IMR-90 (cell line): ENCODE measurements at places on chromosomes 16 and 17. TPM values are rescaled to one million over a fixed set of nuclear protein-coding genes. Genes with fewer than 3 reads are reported as not detected.
A peak's percentile ranks its signal among the peaks of the same experiment; 100 is the strongest.

DNA sequence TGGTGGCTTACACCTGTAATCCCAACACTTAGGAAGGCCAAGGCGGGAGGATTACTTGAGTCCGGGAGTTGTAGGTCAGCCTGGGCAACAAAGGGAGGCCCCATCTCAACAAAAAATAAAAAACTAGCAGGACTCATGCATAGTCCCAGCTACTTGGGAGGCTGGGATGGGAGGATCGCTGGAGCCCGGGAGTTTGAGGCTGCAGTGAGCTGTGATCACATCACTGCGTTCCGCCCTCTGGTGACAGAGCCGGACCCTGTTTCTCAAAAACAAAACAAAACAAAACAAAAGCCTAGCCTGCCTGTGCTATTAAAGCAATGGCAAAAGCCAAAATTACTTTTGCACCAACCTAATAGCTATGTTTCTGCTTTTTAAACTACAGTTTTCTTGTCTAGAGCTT is 1.5 kb downstream of the FCSK start:
- H3K36me3 ChIP-seq, result no peaks in the 10 kb centered on the region
- H3K27me3 ChIP-seq, result no peaks in the 10 kb centered on the region
- no peak for DNase-seq
- H3K27ac ChIP-seq, result no peak overlapping the region
- no peak overlapping the region for H3K4me3 ChIP-seq

- H3K4me3 ChIP-seq, result no peak overlapping the region
- H3K27ac ChIP-seq, result no peak overlapping the region
- no peak for DNase-seq
- H3K4me1 ChIP-seq, result no peaks in the 10 kb centered on the region
Measured at GRCh38 chr16:51450909-51451308, 299.8 kb upstream of the SALL1 start.

DNA sequence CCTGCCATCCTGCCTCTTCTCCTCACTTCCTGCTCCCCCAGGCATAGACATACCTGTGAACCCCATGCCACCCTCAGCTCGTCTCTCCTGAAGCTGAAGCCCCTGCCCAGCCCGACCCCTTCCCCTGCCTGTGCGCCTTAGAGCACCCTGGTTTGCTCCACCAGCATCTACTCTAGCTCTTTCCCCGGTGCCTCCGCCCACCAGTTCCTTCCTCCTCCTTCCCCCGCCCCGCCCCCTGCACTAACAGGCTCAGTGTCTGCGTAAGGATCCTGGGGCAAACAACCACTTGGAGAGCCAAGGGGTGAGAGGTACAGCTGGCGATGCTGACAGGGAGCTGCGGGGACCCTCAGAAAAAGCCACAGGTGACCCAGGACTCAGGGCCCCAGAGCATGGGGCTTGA is 1.9 kb downstream of the GPR142 start:
- no peak for DNase-seq
- H3K36me3 ChIP-seq, result no peaks in the 10 kb centered on the region
- no peaks in the 10 kb centered on the region for H3K27me3 ChIP-seq
- H3K27ac ChIP-seq, result no peak overlapping the region

- peaks cover 18% of the 10 kb centered on the region for H3K4me1 ChIP-seq
- H3K27ac ChIP-seq, result no peak overlapping the region
- DNase-seq, result no peak
- no peak overlapping the region for H3K4me3 ChIP-seq
- no peaks in the 10 kb centered on the region for H3K27me3 ChIP-seq
Measured at GRCh38 chr17:80799538-80800480, 191.8 kb upstream of the CHMP6 start.

GRCh38 chr16:2912330-2913199 is 834 bp downstream of the FLYWCH1 start:
- peak; percentile 73 for DNase-seq
- peak overlapping the region; percentile 62 for H3K27ac ChIP-seq
- peaks cover 6% of the 10 kb centered on the region for H3K4me1 ChIP-seq
- peaks cover 12% of the 10 kb centered on the region for H3K36me3 ChIP-seq
- H3K27me3 ChIP-seq, result no peaks in the 10 kb centered on the region

DNA sequence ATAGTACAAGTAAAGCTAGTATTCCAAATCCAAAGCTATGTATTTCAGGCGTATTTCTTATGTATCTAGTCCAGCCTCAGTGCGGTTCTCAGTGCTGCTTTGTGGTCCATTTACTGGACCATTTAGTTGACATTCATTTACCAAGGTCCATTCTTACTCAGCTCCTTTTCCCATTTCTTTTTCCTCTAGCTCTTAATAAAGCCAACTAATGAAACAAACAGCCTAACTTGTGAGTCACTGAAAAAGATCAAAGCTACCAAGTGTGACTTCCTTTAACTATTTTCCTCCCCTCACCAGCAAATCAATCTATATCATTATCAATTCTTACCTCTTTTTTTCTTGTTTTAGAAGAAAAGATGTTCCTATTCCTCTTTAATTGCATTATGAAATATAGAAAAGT is 64.0 kb downstream of the CYB561 start:
- H3K4me1 ChIP-seq, result peaks cover 8% of the 10 kb centered on the region; the same call in 1 of the 2 replicates
- H3K27me3 ChIP-seq, result no peaks in the 10 kb centered on the region
- peaks cover 5% of the 10 kb centered on the region; the same call in 1 of the 2 replicates for H3K36me3 ChIP-seq
- no peak for DNase-seq

DNA sequence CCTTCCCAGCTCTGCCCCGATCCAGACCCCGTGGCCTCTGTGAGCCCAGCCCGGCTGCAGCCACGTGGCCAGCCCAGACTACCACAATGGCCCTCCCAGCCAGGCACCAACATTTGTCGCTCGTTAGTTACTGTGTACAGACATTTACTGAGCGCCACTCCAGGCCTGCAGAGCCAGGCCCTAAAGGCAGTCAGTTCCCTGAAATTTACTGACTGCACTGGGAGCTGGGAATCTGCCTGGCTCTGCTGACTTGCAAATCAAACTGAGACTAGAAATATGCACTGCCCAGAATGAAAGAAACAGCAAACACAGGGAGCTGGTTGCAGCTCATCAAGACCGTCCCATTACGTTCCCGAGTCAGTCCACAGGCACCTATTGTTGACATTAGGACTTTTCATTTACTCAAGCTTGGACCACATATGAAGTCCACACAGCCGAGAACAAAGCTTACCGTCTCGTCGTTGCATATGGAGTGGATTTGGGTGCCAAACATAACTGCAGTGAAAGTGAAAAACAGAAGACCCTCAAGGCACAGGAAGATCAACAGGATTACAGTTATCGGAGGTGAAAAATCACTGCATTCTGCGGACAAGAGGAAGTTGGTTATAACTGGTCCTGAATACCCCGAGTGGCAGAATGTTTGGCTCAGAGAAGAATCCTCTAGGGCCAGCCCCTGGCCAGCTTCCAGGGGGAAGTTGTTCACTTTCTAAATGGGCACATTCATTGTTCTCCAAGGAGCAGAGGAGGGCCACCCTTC is 34.5 kb downstream of the ZDHHC7 start:
- H3K36me3 ChIP-seq, result peaks cover 50% of the 10 kb centered on the region
- DNase-seq, result no peak
- no peaks in the 10 kb centered on the region for H3K27me3 ChIP-seq
- H3K4me3 ChIP-seq, result no peak overlapping the region

- no peak overlapping the region for H3K27ac ChIP-seq
- H3K27me3 ChIP-seq, result peaks cover 2% of the 10 kb centered on the region; the same call in 1 of the 2 replicates
- no peak overlapping the region for H3K4me3 ChIP-seq
- DNase-seq, result no peak
Measured at GRCh38 chr17:7426203-7426863, 917 bp downstream of the SPEM2 start.

GRCh38 chr17:17424552-17424951 is 52.2 kb upstream of the MED9 start:
- no peak for DNase-seq
- peaks cover 2% of the 10 kb centered on the region; the same call in 1 of the 2 replicates for H3K4me1 ChIP-seq
- no peaks in the 10 kb centered on the region for H3K36me3 ChIP-seq
- peaks cover 3% of the 10 kb centered on the region; the same call in 1 of the 2 replicates for H3K27me3 ChIP-seq

DNA sequence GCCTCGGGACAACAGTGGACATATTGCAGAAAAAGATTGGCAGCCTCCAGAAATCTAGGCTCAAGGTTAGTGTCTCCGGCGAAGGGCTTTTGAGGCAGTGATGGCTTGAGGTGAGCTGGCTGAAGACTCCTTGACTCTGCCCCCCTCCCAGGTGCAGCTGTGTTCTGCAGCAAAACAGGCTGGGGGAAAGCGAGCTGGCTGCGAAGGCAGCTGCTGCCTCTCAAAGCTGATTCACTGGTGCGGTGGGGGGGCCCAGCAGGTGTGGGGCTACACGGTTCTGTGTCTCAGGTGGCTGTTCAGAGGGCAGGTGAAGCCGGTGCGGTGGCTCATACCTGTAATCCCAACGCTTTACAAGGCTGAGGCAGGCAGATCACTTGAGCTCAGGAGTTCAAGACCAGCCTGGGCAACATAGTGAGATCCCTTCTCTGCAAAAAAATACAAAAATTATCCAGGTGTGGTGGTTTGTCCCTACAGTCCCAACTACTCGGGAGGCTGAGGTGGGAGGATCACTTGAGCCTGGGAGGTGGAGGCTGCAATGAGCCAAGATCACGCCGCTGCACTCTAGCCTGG is 22.9 kb downstream of the C16orf96 start:
- H3K4me3 ChIP-seq, result no peak overlapping the region
- H3K27ac ChIP-seq, result no peak overlapping the region
- no peaks in the 10 kb centered on the region for H3K36me3 ChIP-seq
- peaks cover 2% of the 10 kb centered on the region; the same call in 1 of the 2 replicates for H3K27me3 ChIP-seq
- no peak for DNase-seq

The LAT gene
- total RNA-seq, result 0.18 TPM in 1 of 2 replicates, not detected in the other

The HBA2 gene
- total RNA-seq, result not detected in 2 replicates

The SNF8 gene
- 171 and 191 TPM in 2 replicates for total RNA-seq

The KRTAP4-3 gene
- not detected in 2 replicates for total RNA-seq
